ENCODE measurements at places on chromosomes 3 and 15. TPM values are rescaled to one million over a fixed set of nuclear protein-coding genes. Genes with fewer than 3 reads are reported as not detected.

- DNase-seq = no peak
These were observed 3.1 kb downstream of the CCR4 start for GRCh38 chr3:32954506-32954905.

The POU1F1 gene
- total RNA-seq = not detected

- DNase-seq = no peak
These were observed 287.8 kb downstream of the CHL1 start for GRCh38 chr3:484341-484740.

DNA sequence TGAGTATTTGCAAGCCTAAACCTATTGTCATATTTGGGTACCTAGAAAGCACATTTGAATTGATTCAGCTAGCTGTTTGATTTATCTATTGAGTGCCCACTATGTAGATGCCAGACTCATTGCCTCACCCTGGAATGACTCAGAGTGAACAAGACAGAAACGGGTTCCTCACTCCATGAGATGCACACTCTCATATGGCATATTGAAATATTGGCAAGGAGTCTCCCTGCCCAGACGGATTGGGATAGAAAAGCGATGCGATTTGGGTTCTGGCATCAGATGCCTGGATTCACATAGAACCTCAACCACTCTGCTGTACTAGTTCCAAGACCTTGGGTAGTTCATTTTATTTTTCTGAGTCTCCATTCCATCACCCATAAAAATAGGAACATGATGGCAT is 22.5 kb downstream of the LRRN1 start:
- DNase-seq = no peak

- peak; percentile 91 for DNase-seq
These were observed 75.0 kb downstream of the FEM1B start for GRCh38 chr15:68352401-68353062.

DNA sequence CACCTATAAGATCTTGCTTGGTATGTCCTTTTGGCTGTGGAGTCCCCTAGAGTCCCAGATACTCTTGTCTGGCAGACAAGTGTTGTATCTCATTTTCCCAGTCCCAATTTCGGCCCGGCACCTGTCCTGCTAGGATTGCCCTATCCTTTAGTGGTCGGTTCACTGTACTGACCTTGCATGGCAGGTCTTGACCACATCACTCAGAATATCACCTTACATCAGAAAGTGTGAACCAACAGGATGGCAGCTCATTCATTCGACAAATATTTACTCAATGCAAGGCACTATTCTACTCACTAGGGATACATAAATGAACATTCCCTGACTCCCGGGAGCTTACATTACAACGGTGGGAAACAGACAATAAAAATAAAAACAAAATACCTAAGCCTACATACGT is 5.7 kb upstream of the CCDC80 start:
- DNase-seq = no peak
